GM03348 (cell line): ENCODE measurements at places on chromosomes 3 and 15.

DNA sequence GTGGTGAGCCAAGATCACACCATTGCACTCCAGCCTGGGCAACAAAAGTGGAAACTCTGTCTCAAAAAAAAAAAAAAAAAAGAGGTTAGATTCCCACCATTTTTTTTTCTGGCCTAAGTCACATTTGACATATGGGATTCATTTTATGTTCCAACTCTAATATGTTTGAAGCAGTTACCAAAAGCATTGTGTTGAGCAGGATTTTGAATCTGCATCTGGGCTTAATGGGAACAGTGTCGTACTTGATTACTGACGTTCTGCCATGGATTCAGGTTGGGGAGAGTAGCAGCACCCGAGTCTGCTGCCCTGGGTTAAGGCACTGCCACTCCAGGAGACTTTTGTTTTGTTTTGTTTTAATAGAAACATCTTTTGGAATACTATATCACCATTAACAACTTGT, 348.7 kb upstream of the TBL1XR1 start:
- no peak for DNase-seq

DNA sequence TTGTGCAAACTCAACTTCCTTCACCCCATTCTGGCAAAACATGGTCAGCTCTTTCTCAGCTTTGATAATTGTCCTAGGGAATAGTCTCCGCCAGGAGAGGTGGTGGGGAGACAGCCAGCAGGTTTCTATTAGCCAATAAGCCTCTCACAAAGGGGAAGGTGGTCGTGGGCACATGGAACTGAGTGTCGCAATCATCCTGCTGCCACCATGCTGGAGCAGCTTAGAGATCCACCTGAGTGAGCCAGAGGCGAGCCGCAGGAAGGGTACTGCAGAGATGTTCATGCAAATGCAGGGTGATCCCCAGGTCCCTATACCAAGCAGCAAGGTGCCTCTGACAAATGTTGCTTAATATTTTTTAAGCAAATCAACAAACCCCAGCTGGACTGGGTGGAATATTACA, 182.8 kb downstream of the RORA start:
- DNase-seq, result no peak

DNA sequence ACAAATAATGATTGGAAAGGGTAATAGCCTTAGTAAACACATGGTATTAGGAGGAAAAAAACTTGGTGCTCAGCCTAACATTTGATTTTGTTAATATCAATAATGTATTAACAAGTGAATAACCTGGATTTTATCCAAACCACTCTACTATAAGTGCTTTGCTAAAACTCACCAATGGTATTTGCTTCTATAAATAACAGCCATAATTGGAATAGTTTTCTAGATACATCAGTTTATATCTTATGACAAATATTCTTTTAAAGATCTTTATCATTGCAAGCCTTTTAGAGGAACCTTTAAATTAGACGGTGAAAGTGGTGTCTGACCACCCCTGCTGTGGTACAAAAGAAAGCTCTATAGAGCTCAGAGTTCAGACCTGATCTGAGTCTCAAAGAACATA, 123.9 kb downstream of the SHOX2 start:
- no peak for DNase-seq

DNA sequence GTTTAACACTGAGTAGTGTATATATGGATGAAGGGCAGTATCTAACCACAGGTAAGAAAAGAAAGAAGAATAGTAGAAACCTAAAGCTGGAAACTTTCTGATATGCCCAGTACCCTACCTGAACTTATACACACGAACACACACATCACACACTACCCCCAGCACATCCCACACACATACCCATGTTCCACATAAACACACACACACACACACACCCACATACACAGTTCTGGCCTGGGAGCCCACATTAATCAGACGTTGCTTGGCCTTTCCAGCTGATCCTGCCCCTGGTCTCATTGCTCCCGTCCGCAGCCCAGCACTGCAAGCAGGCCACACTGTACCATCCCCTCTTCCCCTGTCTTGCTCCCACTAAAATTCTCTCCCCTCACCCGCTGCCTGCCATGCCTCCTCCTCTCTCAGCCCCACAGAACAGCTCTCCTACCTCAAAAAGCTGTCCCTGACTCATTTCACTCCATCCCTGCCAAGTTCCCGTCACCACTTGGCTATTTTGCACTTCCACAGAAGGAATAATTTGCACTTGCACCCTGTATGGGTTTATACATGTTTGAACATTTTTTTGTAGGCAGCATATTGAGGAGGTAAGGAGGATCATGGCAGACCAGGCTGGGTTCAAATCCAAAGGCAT, 185.8 kb upstream of the PPP2R3A start:
- DNase-seq, result no peak

DNA sequence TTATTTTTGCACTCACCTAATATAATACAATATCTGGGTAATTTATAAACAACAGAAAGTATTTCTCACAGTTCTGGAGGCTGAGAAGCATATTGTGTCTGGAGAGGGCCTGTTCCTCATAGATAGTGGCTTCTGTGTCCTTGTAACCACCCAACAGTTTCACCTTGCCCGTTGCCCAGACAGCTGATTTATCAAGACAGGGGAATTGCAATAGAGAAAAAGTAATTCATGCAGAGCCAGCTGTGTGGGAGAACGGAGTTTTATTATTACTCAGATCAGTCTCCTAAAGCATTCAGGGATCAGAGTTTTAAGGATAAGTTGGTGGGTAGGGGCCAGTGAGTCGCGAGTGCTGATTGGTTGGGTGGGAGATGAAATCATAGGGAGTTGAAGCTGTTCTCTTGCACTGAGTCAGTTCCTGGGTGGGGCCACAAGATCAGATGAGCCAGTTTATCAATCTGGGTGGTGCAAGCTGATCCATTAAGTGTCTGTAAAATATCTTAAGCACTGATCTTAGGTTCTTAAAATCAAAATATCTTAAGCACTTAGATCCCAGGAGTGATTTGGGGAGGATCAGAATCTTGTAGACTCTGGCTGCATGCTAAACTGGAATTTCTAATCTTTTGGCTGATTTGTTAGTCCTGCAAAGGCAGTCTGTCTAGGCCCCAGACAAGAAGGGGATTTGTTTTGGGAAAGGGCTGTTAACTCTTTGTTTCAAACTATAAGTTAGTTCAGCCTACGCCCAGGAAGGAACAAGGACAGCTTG, 33.9 kb upstream of the C15orf39 start:
- DNase-seq, result no peak

DNA sequence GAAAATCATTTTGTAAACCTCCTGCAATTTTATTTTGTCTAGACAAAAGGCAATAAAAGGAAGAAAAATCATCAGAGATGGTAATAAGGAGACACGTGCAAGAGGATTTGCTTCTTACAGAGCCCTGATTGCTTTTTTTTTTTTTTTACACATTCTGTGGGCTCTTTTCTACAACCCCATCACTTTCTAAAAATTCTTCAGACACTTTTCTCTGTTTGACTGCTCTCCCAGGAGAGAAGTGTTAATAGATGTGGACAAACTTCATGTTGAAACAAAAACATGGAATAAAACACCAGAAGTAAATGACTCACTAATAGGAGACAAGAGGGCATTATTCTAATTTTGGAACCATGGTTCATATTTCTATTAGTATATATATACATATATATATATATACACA, 114.4 kb upstream of the TPRG1 start:
- no peak for DNase-seq

GRCh38 chr15:32700501-32701150, 17.2 kb upstream of the GREM1 start:
- DNase-seq, result no peak

- DNase-seq, result no peak
Observed at GRCh38 chr3:90054311-90054710, 946.9 kb downstream of the EPHA3 start.

GRCh38 chr3:53974324-53974723, 82.7 kb upstream of the SELENOK start:
- no peak for DNase-seq

- DNase-seq, result no peak
Observed at GRCh38 chr3:134636406-134636805, 14.4 kb downstream of the KY start.

GRCh38 chr3:86880066-86880465, 110.9 kb downstream of the VGLL3 start:
- no peak for DNase-seq

DNA sequence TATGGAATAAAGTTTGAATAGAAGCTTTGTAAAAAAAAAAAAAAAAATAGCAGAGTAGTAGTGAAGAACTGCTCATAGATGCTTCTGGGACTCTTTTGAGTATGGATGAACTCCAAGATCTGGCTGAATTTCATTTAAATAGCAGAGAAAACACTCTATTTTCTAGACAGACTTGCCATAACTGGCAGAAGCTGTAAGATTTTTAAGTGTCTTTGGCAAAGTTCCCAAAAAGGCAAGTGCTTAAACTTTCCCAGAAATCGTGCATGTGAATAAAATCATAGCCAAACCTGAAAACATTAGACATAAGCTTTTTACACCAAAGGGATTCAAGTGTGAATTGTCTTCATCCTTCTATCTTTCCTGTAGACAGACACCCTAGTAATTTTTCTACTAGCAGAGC, 110.3 kb upstream of the MITF start:
- no peak for DNase-seq

GRCh38 chr3:58063022-58063815, 55.0 kb downstream of the FLNB start:
- DNase-seq, result peak; percentile 35

- no peak for DNase-seq
Observed at GRCh38 chr3:151135541-151136337, 50.3 kb downstream of the MED12L start.

GRCh38 chr3:112149136-112149535, 16.1 kb upstream of the GCSAM start:
- DNase-seq, result no peak

DNA sequence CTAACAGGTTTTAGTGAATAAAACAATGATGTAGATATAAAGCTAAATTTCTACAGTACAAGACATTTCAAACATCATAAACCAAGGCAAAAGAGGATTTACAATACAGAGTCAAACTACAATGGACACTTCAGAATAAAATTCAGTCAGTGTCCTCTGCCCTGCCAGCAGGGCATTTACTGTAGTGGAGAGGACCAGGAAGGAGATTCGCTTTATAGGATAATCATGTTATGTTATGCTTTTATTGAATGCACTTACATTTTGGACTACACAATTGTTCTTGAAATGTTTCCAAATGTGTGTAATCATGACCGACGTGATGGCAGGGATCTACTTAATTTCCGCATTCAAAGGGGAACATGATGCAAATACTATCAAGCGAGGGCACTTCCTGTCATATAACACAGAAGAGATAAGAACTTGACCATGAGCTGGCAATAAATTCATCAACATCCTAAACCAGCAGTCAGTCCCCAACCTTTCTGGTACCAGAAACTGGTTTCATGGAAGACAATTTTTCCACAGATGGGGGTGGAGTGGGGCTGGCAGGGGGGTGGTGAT, 925.6 kb downstream of the FHIT start:
- DNase-seq, result no peak

GRCh38 chr15:71114887-71115566, at the start of gene THSD4:
TSS of gene THSD4 (plus strand) at chr15:71115471.
- peak; percentile 94 for DNase-seq
